ENCODE measurements at places on chromosomes 7 and 10. TPM values are rescaled to one million over a fixed set of nuclear protein-coding genes. Genes with fewer than 3 reads are reported as not detected.

The PTF1A gene
- total RNA-seq, result not detected

The TCF7L2 gene
- 4.7 TPM for total RNA-seq

The ANKRD22 gene
- 5.9 TPM for total RNA-seq

DNA sequence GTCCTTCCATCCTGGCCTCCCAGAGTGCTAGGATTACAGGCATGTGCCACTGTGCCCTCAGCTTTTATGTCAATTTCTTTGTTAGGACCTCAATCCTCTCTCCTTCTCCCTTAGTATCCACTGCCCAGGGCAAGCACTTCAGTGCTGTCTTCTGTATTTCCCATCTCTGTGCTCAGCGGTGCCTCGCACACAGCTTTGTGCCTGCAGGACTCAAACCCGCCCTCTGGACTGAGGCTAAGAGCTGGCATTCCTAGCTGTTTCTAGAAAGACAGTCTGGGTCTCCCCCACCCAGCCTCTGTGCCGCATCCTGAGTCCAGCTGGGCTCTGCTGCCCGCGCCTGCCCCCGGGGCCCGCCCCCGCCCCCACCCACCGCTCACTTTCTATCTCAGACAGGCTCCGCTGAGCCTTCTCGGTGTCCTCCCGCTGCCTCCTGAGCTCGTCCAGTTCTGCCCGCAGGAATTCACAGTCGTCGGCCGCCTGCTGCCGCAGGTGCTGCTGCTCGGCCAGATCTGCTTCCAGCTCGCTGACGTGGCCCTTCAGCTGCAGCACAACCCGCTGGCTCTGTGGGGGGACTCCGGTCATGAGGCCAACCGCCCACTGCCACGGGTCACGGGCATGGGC, 67.3 kb downstream of the SPDYE5 start:
- ATAC-seq, result no peak

- no peak for ATAC-seq
These were observed 67.1 kb downstream of the ABCC2 start for GRCh38 chr10:99849536-99849935.

GRCh38 chr10:37495415-37495814, 362.0 kb downstream of the ZNF248 start:
- ATAC-seq, result no peak

- ATAC-seq, result no peak
These were observed 88.5 kb downstream of the ST7 start for GRCh38 chr7:117041822-117042221.

- no peak for ATAC-seq
These were observed 1.4 kb downstream of the MAGI2 start for GRCh38 chr7:79452032-79452494.

- no peak for ATAC-seq
These were observed 112.8 kb downstream of the LARP4B start for GRCh38 chr10:818526-819220.

DNA sequence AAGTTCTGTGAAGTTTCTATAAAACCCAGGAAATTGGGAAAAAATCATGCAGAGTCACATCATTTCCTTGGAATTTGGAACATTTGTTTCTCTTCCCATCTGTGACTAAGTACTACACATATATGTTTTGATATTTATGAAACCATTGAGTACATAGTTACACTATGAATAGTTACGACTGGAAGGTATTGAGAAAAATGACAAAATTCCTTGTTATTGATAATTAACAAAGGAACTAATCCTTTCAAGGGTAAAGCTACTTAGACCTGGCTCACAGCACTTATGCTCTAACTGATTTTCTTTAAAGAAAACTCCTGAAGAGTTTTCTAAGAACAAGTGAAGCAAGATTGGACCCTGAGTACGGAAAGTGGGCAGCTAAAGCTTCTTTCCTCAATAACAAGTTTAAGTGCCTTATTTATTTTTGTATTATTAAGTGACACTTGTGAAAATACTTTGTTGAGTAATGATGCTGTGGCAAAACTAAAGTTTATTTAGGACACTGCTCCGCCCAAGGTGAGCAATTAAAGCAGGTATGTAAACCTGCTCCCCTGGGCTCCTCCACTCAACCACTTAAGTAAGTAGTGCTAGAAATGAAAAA, 12.0 kb upstream of the GLCCI1 start:
- ATAC-seq, result no peak

GRCh38 chr7:43372676-43373355, 210.1 kb upstream of the STK17A start:
- no peak for ATAC-seq
